ENCODE measurements at places on chromosomes 3 and 15.

DNA sequence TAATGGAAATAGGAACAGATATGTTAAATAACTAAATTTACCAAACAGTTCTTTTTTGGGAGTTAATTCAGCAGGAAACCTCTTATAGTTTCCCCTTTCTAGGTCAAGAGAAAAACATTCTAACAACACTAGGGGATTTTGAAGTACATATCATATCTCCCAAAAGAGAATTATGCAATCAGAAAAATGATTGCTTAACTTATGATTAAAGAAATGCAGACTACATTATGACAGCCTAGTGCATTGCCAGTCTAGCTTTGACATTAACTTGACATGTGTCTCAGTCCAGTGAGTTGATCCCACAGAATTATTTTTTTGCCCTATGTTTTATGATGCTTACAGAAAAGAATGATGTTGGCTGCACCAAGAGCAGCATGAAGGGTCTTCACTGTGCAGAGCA lies 31.7 kb upstream of the NPHP3 start:
- no peak for DNase-seq

GRCh38 chr3:115553796-115554486 lies 69.4 kb upstream of the GAP43 start:
- DNase-seq, result no peak

DNA sequence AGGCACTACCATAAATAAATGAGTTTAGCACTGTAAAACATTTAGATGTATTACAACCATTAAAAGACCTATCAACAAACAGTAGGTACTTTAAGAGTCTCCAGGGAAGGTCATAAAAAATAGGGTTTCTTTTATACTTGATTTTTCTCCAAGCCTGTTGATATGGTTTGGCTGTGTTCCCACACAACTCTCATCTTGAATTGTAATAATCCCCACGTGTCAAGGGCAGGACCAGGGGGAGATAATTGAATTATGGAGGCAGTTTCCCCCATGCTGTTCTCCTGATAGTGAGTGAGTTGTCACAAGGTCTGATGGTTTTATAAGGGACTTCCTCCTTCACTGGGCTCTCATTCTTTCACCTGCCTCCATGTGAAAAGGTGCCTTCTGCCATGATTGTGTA lies 468.9 kb upstream of the UBE2E2 start:
- DNase-seq, result no peak

DNA sequence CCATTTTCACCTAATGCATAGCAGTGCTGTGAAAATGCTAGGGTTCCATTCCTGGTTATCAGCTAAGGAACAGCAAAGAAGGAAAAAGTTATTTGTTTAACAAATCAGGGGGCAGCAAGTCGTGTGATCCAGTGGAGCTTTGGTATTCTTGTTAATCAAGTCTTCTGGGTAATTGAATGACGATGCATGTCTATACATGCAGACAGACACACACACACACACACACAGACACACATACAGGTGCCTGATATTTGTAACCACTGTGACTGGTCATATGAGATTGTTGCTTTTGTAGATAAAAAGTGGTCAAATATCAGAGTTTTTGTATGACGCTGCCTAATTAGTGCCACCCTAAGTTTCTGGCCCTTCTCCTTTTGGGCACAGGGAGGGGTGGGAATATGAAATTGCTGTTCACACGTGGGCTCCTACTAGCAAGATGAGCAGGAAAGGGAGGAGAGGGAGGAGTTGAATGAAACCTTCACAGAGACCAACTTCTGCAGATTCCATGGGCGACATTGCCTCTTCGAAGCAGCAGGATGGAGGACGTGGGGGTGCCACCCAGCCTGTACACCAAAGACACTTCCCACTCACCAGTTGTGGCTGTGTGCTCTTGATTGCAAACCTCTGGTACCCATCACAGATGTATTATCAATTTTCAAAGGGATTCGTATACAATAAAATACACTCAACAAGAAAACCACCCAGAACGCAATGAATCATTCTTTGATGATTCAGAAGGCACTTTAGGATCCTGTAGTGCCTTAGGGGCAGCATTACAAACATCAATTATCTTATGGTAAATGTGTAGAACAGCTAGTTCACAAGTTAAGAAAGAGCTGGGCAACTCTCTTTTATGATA lies 281.9 kb upstream of the ICE2 start:
- DNase-seq, result no peak

DNA sequence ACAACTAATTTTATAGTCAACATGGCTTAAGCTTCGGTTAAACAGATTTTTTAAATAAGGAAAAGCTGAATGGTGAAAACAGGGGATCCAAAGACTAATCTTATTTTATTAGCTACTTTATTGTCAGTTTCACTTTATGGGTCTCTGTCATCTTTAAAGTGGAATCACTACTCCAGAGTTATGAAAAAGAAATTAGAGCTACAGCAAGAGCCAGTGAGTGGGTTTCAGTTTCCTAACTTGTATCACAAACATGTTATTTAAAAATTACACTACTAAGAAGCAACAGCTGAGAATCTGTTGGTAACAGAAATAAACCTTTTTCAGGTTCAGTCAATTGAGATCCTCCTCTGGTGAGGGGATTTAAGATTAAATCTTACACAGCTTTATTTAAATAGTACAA lies 10.0 kb downstream of the PHC3 start:
- no peak for DNase-seq

DNA sequence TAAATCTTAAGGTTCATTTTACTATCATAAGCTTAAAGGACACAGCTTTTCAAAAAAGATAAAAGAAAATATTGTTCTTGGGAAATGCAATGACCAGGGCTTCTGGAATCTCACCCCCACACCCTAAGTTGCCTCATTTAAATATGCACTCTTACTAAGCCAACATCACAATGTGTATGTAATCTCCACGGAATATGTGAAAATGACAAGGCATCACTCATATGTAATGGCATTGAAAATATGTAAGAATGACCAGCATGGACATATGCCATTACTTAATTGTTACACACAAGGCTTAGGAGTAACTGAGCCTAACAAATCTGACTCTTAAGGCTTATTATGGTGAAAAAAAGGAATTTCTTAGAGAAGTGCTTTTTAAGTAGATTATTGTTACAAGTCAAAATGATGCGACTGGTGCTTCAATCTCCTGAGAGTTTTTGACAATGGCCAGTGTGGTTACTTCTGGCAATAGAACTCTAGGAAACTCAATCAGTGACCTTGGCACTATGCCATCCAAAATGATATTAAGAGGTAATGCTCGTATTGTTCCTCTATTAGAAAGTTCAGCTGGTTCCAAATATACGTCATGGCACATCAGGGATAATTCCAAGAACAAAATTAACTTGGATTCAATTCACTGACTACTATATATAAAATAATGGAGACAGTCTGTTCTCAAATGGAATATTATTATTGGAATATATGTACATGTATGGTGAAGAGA lies 290.0 kb upstream of the PLSCR5 start:
- no peak for DNase-seq

GRCh38 chr3:49626101-49626581 lies 48.0 kb upstream of the APEH start:
- no peak for DNase-seq

GRCh38 chr3:184541886-184542562 lies 19.6 kb upstream of the EPHB3 start:
- DNase-seq, result no peak

GRCh38 chr15:40471808-40472150 lies 995 bp downstream of the CHST14 start:
- DNase-seq, result peak; percentile 48

DNA sequence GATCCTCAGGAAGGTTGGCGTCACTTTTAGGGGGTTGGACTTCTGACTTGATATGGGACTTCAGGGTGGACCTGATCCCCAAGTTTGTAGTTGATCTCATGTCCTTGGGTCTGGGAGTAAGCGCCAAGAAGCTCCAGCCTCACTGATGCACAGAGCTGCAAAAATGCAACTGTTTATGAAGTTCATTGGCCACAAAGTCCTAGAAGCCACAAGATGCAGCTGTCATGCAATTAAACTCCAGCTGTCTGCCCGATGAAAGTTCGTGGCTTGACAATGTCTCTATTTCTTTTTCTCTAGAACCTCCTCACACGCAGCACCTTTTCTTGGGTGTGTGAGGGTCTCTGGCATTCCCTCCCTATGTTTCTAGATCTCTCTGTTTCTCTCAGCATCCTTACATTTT lies 9.2 kb upstream of the ACAN start:
- no peak for DNase-seq

DNA sequence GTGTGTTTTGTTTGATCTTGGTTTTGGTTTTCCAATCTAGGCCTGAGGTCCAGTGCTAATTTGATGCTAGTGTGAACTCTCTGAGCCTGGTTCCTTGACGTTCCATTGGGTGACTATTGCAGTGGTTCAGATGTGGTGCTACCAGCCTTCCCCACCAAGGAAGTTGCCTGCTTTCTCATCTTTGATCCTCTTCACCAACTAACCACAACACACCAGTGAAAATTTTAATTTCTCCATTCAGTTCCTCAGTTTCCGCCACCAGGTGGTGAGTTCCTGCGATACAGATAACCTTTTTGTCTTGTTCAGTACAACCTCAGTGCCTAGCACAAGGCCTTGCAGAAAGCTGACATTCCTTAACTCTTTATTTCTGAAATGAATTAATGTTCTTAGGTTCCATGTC lies 337.4 kb upstream of the TPRG1 start:
- no peak for DNase-seq

DNA sequence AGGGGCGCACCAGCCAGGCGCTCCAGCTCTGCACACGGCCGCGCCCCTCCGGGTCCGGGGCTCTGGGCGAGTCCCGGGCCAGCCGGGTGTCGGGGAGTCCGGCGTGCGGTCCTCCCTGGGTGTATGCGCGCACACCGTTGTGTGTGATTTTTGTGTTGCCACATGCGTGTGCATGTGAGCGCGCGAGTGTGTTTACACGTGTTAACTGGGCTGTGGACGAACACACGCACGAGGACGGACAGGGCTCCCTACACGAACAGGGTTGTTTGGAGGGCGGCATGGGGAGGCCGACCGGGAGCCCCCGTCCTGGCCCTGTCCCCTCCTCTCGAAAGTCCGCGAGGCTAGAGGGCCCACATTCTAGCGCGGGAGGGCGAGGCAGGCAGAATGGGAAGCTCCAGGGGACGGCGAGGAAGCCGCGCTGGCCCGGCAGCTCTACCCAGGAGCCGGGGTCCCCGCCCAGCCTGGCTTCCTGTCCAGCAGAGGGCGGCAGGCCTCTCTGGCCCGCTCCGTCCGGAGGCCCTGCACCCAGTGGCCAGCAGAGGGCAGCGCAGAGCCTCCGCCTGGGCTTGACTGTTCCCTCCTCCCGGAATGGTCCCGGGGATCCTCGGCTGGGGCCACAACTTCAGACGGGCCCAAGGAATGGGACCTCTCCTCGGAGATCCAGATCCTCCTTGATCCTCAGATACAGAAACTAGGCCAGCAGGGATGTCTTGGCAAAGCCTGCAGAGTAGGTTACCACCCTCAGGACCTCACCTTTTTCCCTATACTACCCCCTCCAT lies 611 bp upstream of the LINGO1 start:
- DNase-seq, result peak; percentile 95

- DNase-seq, result peak; percentile 47
These were observed 940 bp downstream of the ARIH1 start for GRCh38 chr15:72474912-72475628.

GRCh38 chr3:50811893-50812292 lies 137.2 kb downstream of the DOCK3 start:
- DNase-seq, result no peak

DNA sequence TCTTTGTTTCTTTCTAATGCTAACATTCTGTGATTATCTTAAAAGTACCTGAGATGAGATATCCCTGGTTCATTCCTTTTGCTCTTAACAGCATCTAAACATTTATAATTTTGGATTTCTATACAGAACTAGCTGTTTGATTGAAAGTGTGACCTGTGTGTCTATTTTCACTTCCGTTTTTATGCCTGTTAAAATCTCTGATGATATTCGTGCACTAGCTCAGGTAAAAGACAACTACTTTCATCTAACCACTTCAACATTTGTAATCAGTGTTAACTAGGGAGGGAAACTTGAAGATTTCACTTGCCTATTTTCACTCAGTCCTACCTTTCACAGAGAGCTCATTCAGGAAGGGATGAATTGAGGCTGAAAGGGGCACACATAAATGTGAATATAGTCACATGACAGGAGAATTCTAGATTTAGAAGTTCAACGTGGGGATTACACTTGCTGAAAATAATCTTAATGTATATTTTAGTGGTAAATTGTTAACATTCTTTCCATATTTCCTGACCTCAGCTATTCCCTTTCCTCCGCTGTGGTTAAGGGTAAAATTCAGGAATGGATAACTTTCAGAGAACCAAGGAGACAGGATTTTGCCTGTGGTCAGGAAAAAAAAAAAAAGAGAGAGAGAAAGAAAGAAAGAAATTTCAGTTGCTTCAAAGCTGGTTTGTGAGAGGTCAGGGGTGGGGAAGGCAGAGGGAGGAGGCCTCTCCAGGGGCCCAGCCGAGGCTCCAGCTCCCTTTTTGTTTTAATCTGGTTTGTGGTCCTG lies 159.8 kb upstream of the TSC22D2 start:
- DNase-seq, result peak; percentile 50

- peak; percentile 67 for DNase-seq
These were observed 13.6 kb downstream of the MRPS25 start for GRCh38 chr3:15051531-15051930.

- peak; percentile 2 for DNase-seq
These were observed 267.5 kb downstream of the VGLL3 start for GRCh38 chr3:86723433-86723832.

GRCh38 chr3:9111866-9112265 lies 137.6 kb downstream of the SRGAP3 start:
- DNase-seq, result no peak

- DNase-seq, result no peak
These were observed 81.4 kb downstream of the FOXP1 start for GRCh38 chr3:71502066-71502625.

DNA sequence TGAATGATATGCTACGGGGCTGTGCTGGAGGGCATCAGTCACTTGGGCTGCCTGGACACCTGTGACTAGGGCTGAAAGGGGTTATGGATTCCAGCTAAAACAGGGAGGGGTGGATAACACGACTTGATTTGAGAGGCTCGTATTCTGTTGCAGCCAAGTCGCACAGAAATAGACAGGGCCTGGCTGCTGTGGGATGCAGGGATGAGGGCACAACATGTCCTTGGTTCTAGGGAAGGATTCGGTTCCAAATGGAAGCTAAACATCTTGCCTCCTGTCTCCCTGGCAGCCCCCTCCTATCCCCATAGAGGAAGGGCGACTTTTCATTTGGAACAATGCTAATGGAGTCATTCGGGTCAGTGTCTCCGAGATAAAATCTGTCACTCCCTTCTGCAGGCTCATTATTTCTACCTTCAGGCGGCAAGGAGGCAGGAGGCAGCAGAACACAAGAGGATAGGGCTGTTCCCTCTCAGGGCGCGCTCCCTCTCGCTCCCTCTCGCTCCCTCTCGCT lies 433.8 kb upstream of the RBMS3 start:
- DNase-seq, result no peak

DNA sequence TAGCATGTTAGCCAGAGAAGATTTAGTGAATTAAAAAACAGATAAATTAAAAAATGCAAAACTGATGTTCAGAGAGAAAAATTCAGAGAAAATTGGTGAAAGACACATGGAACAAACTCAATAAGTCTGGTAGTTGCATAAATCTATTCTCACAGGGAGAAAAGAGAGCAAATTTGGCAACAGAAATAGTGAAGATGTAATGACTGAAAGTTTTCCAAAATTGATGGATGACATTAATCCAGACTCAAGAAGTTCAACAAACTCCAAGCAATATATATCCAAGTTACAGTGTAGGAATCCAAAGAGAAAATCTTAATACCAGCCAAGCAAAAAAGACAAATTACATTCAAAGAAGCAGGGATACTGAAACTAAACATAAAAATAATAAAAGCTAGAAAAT lies 302.7 kb upstream of the ARPP21 start:
- DNase-seq, result no peak

All from urothelium cell line (cell line).